ENCODE measurements at places on chromosomes 3 and 15.
A peak's percentile ranks its signal among the peaks of the same experiment; 100 is the strongest.

- no peak for DNase-seq
- no peak overlapping the region for H3K27ac ChIP-seq
- H3K36me3 ChIP-seq, result no peaks in the 10 kb centered on the region
- no peak overlapping the region for H3K4me3 ChIP-seq
- H3K4me1 ChIP-seq, result no peaks in the 10 kb centered on the region
These were observed 5.6 kb downstream of the CCR1 start for GRCh38 chr3:46202535-46202934.

- H3K27me3 ChIP-seq, result no peaks in the 10 kb centered on the region
- DNase-seq, result no peak
- H3K27ac ChIP-seq, result no peak overlapping the region
- no peak overlapping the region for H3K4me3 ChIP-seq
- no peaks in the 10 kb centered on the region for H3K36me3 ChIP-seq
These were observed 704.7 kb downstream of the GRM7 start for GRCh38 chr3:7565574-7565973.

GRCh38 chr3:20141851-20142250 lies 44.2 kb downstream of the SGO1 start:
- H3K27ac ChIP-seq, result no peak overlapping the region
- H3K36me3 ChIP-seq, result no peaks in the 10 kb centered on the region
- no peak for DNase-seq
- no peaks in the 10 kb centered on the region for H3K4me1 ChIP-seq
- no peaks in the 10 kb centered on the region for H3K27me3 ChIP-seq

DNA sequence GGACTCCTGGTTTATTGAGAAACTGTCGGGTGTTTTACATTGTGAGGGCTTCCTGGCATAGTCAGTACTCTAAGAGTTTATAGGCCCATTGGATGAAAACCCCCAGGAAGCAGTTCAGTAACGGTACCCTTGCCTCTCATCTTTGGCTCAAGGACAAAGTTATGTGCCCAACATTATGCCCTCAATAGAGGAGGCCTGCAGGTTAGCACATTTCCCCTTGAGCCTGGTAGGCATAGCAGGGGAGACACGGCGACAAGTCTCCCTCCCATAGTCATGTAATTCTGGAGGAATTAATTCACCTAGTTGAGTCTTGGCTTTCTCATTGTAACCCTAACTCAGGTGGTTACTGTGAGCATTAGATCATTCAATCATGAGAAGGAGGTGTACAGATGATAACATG lies 60.5 kb downstream of the GHSR start:
- H3K27ac ChIP-seq, result no peak overlapping the region
- no peaks in the 10 kb centered on the region for H3K27me3 ChIP-seq
- H3K36me3 ChIP-seq, result no peaks in the 10 kb centered on the region
- DNase-seq, result no peak

- no peaks in the 10 kb centered on the region for H3K27me3 ChIP-seq
- no peaks in the 10 kb centered on the region for H3K4me1 ChIP-seq
- DNase-seq, result no peak
- no peak overlapping the region for H3K27ac ChIP-seq
- no peak overlapping the region for H3K4me3 ChIP-seq
These were observed 37.0 kb downstream of the PARP16 start for GRCh38 chr15:65249641-65250040.

- H3K27me3 ChIP-seq, result no peaks in the 10 kb centered on the region
- DNase-seq, result no peak
- no peak overlapping the region for H3K4me3 ChIP-seq
- no peaks in the 10 kb centered on the region for H3K4me1 ChIP-seq
- no peak overlapping the region for H3K27ac ChIP-seq
These were observed 22.5 kb upstream of the MB21D2 start for GRCh38 chr3:192940129-192940528.

GRCh38 chr3:184352149-184352785 lies 9.1 kb downstream of the CLCN2 start:
- H3K36me3 ChIP-seq, result no peaks in the 10 kb centered on the region
- no peak overlapping the region for H3K4me3 ChIP-seq
- H3K27ac ChIP-seq, result no peak overlapping the region
- no peaks in the 10 kb centered on the region for H3K27me3 ChIP-seq
- DNase-seq, result no peak
- no peaks in the 10 kb centered on the region for H3K4me1 ChIP-seq

DNA sequence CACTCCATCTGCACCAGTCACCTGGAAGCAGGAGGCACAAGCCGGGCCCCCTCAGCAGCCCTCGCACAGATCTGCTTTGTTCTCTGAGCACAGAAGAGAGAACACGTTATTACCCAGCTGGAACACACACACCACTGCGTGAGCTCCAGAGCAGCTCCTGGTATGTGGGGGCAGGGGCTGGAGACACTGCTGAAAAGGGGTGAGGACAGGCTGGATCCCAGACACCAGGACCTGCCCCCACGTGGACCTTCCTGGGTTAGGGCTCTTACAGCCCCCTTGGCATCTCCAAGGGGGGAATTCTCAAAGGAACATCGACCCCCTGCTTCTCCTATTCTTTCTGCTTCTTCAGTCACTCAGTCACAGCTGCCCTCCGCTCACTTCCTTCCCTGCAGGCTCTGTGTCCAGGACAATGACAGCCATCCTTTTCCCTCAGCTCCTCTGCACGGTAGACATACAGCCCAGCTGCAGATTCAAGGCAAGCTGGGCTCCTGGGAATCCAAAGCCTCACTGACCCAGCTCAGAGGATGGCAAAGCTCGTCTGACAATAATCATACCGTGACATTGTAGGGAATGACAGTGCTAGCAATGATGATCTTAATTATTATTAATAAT lies 33.7 kb downstream of the PRR20G start:
- DNase-seq, result no peak
- no peaks in the 10 kb centered on the region for H3K4me1 ChIP-seq
- H3K36me3 ChIP-seq, result no peaks in the 10 kb centered on the region
- no peaks in the 10 kb centered on the region for H3K27me3 ChIP-seq

DNA sequence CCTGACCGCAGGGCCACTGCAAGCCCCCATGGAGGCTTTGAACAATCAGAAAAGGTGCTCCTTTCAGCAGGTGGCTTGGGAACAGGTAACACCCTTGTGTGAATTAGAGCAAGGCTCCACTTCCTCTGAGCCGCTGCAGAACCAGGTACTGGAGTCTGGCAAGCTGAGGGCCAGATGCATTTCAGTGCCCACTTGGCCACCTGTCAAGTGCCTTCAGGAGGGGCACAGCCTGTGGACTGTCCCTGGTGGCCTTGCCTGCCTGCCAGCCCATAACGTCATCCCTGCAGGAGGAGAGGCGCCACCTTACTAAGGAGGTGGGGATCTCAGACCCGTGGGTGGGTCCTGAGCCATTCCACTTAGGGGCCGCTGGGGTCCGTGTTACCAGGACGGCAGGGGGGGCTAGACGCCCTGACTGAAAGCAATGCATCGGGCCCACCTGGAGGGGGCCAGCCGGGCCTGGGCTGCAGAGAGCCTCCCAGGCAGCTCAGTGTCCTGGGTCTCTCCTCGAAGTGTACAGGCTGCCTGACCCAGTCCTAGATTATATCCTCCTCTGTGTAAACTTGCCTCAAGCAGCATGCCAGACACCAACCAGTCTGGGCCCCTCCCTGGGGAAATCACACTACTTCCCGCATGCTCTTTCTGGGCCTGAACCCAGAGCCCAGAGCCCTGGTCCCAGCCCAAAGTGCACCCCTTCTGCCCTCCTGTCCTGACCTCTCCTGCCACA lies 16.1 kb downstream of the SPTBN5 start:
- DNase-seq, result peak; percentile 89
- peaks cover 40% of the 10 kb centered on the region for H3K4me1 ChIP-seq
- H3K4me3 ChIP-seq, result no peak overlapping the region
- no peaks in the 10 kb centered on the region for H3K27me3 ChIP-seq
- no peaks in the 10 kb centered on the region for H3K36me3 ChIP-seq
- H3K27ac ChIP-seq, result peak overlapping the region; percentile 56

GRCh38 chr3:58178528-58179234 lies 32.1 kb downstream of the DNASE1L3 start:
- H3K4me1 ChIP-seq, result peaks cover 44% of the 10 kb centered on the region
- H3K27me3 ChIP-seq, result no peaks in the 10 kb centered on the region
- H3K4me3 ChIP-seq, result no peak overlapping the region
- no peak overlapping the region for H3K27ac ChIP-seq
- no peaks in the 10 kb centered on the region for H3K36me3 ChIP-seq

DNA sequence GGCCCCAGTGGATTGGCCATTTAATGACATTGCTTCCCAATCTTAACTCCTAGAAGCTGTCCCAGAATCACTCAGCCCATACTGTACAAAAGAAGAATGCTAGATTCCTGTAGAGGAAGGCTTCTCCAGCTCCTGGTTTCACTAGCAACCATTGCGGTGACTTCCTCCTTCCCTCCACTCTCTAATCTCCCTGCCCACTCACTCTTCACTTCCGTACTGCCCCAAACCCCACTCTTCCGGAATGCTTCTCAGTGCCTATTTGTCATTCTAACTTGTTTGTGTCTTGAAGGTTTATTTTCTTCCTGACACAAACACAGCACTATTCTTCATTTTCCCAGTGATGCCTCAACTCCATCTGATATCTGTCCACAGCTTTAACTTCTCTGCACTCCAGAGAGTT lies 97.1 kb upstream of the SPATA16 start:
- no peaks in the 10 kb centered on the region for H3K36me3 ChIP-seq
- H3K27me3 ChIP-seq, result no peaks in the 10 kb centered on the region
- no peaks in the 10 kb centered on the region for H3K4me1 ChIP-seq
- DNase-seq, result no peak

- no peak for DNase-seq
- no peak overlapping the region for H3K27ac ChIP-seq
- no peaks in the 10 kb centered on the region for H3K4me1 ChIP-seq
- no peaks in the 10 kb centered on the region for H3K27me3 ChIP-seq
- H3K4me3 ChIP-seq, result no peak overlapping the region
These were observed 651.5 kb upstream of the ADAMTS9 start for GRCh38 chr3:65339192-65339740.

- no peak overlapping the region for H3K27ac ChIP-seq
- H3K36me3 ChIP-seq, result no peaks in the 10 kb centered on the region
- no peak overlapping the region for H3K4me3 ChIP-seq
These were observed 161.4 kb downstream of the WNT7A start for GRCh38 chr3:13718436-13718835.

DNA sequence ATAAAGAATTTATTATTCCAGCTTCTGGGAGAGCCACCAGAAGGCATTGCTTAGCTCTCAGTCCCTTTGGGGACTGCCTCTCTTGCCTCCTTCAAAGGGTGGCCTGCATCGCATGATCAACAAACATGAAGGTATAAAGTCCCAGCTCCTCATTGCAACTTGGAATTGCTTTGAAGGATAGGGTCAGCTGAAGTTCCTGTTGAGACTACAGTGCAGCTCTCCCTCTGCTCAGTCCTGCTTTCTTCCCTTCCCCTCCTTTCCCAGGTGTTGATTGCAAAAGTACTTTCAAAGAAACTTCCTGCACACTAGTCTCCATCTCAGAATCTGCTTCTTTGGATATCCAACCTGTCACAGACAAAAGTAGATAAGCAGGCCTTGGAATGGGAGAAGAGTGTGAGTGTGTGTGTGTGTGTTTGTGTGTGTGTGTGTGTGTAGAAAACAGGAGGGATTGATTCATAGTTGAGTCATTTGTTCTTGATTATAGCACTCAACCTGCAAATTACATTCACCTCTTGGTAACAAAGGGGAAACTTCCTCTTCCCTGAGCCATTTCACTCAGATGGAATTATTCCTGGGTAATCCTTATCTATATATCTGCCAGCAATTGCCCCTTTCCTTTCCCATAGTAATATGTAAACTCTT lies 13.7 kb downstream of the CCR8 start:
- H3K27me3 ChIP-seq, result no peaks in the 10 kb centered on the region
- no peak overlapping the region for H3K27ac ChIP-seq
- H3K36me3 ChIP-seq, result no peaks in the 10 kb centered on the region
- H3K4me3 ChIP-seq, result no peak overlapping the region
- no peaks in the 10 kb centered on the region for H3K4me1 ChIP-seq

GRCh38 chr3:99920481-99921376 lies 103.1 kb downstream of the CMSS1 start:
- H3K27me3 ChIP-seq, result no peaks in the 10 kb centered on the region
- peak; percentile 15 for DNase-seq
